NCI-H2081 (cell line): ENCODE measurements at places on chromosomes 6 and 20.
A peak's percentile ranks its signal among the peaks of the same experiment; 100 is the strongest.

DNA sequence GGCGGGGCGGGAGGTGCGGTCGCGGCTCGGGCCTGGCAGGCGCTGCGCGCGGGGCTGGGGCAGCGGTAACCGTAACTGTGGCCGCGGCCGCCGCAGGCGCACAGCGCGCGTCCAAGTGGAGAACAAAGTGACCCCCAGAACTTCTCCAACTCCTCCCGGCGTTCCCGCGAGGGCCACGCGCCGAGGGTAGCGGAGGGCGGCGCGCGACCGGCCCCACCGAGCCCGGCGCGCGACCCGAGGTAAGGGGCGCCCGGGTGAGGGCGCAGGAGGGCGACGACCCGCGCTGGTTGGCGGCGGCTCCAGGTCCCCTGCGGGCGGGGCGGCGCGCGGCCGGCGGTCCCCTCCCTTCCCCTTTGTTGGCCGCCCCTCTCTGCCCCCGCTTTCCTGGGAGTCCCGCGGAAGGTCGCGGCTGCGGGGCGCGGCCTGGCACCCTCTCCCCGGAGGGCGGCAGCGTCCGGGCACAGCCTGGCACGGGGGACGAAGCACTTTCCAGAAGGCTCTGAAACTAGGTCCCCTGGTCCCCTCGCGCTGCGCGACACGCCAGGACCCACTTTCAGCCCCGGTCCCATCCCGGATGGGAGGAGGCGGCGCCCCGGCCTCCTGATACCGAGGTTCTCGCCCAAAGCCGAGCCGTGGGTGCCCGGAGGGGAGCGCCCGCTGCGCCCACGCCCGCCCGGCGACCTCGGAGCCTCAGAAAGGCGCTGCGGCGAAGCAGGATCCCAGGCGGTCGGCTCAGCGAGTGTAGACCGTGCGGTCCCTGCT, at the start of gene TIAM2:
Gene TIAM2, plus strand, starts transcription at position 62 of the 762 bp plus-strand sequence. CDS start 133,909 bp downstream, outside the sequence.
- DNase-seq: no peak

DNA sequence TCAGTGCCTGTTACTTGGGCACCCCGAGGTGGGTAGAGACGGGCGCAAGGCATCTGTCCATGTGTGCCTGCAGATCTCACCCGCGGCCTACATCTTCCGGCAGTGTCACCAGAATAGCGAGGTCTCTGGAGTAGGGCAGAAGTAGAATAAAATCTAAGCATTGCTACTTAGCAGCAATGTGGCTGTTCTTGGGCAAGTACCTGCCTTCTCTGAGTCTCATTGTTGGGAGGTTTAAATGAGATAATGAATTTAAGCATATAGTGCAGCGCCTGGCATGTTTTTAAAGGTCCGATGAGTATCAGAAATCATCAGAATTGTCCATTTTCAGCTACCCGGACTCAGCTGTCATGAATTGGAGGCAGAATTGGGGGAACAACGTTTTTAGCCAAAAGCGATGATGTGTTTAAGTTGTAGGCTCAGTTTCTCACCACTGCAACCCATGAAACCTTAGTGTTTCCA, 800 bp downstream of the ABCC10 start:
- no peak for DNase-seq

DNA sequence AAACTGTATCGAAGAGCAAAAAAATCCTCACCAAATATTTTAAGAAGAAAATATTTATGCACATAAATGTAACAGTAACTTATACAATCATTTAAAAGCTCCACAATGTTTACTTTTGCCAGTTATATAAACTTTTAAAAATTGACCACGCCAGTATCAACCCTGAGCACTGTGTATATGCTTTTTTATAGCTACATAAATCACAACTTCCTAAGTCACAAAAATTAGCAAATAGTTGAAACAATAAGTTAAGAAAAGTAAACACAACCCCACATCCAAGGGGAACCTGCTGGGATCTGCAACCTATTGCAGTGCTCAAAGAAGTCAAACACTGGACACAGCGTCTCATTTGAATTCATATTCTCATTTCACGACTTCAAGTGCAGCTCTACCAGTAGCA, 89.8 kb upstream of the DST start:
- DNase-seq: no peak

DNA sequence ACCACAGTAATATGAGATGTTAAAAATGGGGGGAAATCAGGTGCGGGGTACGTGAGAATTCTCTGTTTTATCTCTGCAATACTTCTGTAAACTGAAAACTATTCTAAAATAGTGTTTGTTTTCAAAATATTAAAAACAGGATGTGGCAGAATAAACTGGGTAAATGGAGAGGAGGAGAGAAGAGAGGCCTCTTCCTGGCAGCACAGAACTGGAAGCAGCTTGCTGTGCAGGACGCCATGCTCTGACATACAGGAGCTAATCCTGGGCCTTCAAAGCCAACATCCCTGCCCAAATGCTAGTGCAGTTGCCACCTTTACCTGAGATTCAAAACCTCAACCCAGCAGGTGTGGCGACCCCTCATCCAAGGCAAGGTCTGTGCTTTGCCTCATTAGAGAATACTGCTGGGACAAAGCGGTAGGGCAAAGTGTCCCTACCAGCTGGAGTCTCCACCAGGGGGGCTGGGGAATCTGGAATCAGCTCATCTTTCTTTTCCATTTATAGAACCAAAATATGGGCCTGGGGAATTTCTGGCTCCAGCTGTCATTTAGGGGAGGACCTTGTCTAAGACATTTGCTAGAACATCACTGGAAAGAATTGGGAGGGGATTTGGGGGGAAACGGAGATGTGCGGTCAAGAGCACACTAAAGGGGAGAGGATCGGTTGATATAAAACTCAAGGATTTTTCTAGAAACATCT, 67.3 kb downstream of the SCML4 start:
- DNase-seq: no peak

DNA sequence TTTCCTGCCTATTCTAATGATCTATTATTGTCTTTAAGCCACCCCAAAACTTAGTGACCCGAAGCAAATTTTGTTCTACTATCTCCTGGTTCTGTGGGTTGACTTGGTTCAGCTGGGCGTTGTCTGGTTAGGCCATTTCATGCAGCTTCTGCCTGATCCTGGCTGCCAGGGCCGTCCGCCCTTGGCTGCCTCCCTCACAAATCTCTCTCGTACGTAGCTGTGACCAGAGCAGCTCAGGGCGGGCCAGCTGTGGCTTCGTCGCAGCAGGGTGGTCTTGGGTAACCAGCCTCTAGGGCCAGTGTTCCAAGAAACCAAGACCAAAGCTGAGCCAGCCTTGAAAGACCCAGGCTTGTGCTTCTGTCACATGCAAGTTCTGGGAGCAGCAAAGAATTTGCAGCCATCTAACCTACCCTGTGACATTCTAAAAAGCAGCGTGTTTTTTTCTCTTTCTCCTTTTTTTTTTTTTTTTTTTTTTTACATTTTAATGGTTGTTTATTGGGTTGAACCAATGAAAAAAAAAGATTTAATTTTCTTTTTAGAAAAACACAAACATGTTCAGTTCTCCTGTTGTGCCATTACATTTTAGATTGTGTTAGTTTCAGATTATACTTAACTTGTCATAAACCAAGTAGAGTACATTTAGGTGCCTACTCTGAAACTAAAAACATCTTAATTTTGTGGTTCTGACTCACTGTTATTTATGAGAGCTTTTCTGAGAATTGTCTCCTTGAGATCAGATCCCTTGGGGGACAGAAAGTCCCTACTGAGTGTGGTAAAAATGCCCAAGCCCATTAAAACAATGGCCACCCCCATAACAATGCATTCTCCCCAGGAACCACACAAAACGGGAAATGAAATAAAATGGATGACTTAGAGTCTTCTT, 83.9 kb downstream of the ZDHHC14 start:
- no peak for DNase-seq

- DNase-seq: no peak
Observed at GRCh38 chr6:23563323-23563722, 562.7 kb upstream of the NRSN1 start.

DNA sequence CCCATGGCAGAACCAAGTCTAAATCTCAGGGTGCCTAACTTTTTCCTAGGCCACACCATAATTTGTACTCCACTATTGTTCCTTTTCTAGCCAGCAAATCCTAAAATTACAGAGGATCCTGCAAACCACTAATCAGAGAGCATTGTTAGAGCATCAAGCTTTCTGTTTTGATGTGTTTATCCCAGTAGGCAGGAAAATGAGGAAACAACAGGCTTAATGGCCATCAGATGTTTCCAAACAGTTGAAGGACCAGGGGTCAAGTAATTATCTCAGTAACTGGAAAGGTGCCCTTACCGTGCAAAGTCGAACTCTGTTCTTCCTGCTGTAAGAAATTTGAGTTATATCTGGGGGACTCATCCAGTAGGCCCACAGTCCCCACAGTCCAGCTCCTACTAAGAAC, 58.7 kb downstream of the RALY start:
- no peak for DNase-seq

GRCh38 chr6:42629845-42630244, 66.0 kb downstream of the UBR2 start:
- no peak for DNase-seq

GRCh38 chr6:139722530-139722929, 348.1 kb upstream of the CITED2 start:
- no peak for DNase-seq

GRCh38 chr20:5393218-5393870, 76.6 kb upstream of the PROKR2 start:
- no peak for DNase-seq

DNA sequence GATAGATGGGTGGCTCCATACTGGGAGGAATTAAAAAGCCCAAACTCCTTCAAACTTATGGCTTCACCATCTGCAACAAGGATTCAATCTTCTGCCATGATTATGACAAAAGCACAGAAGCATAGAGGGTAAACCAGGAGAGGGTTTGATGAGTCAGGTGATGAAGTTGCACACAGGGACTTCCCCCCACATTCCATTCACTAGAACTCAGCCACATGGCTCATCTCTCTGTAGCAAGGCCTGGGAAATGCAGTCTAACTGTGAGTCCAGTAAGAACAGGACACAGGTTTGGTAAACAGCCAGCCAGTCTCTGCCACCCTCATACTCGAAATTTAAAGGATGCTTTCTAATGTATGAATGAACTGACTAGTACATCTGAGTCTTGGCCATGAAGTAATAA, 142.9 kb downstream of the HIVEP2 start:
- no peak for DNase-seq

- no peak for DNase-seq
Observed at GRCh38 chr6:136930528-136930927, 8.4 kb downstream of the SLC35D3 start.

- DNase-seq: peak; percentile 50
Observed at GRCh38 chr20:37192137-37192854, 12.9 kb upstream of the MROH8 start.

DNA sequence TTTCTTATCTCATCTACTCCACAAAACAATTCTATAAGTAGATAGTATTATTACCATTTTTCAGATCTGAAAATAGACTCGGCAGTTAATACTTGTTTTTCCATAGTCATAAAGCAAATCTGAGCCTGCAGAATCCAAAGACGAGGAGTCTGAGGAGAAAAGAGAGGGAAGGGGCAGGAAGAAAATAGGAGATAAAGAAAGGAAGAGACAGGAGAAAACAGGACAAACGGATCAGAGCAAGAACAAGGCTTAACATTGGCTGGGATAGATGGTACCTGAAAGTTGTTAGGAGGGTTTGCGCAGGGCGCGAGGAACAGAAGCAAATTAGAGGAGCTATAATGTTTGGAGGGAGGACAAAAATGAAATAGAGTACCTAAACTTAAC, 639 bp upstream of the PPIL1 start:
- no peak for DNase-seq
